HFFc6 (cell line): ENCODE measurements at places on chromosomes 3 and 15.

- DNase-seq = no peak
These were observed 45.1 kb downstream of the IL17RD start for GRCh38 chr3:57120040-57120439.

DNA sequence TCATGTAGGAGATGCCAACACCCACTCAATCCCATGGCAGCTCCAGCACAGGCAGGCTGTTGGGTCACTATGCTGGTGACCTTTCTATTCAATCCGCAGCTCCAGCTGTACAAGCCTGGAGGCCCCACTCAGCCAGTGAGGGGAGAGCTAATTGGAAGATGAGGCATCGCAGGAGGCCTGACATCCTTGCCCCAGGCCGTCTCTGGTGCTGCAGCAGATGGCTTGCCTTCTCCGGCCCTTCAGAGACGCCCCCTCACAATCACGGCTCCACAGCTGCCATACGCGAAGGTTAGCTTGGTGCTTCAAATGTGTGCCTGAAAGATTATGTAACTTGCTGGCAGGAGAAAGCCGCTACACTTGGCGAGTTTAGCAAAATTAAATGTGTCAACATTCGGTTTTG, 104.2 kb upstream of the CLSTN2 start:
- no peak for DNase-seq

- DNase-seq = peak; percentile 27
These were observed 4.8 kb downstream of the MESD start for GRCh38 chr15:80984856-80985255.

DNA sequence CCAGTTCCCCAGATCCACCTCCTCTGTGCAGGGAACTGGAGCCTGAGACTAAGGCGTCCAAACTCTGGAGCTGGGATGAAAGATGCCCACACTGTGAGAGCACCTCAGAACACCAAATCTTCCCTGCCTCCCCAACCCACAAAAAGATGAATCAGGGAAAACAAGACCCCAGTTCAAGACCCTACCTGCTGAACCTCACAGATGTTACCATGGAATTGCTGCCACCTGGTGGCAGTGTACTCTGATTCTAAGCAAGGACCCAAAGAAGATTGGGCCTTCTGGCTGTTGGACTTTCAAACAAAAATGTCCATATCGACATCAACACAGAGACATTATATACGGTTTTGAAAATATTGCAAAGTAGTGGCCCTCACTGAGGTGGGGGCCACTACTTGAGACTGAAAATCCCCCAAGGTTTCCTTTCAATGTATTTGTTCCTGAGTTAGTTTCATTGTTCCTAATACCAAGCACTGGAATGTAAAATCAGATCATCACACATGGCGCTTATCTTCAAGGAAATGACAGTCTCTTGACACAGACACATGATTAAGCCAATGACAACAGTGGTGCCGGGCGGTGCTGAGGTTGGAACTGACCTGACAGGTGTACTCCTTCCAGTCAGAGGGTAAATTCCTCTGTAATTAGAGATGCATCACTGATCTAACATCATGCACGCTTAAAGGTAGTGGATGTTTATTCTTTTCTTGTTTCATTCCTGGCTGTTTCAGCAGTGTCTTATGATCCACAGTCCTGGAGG, 67.6 kb downstream of the SLC6A11 start:
- no peak for DNase-seq

DNA sequence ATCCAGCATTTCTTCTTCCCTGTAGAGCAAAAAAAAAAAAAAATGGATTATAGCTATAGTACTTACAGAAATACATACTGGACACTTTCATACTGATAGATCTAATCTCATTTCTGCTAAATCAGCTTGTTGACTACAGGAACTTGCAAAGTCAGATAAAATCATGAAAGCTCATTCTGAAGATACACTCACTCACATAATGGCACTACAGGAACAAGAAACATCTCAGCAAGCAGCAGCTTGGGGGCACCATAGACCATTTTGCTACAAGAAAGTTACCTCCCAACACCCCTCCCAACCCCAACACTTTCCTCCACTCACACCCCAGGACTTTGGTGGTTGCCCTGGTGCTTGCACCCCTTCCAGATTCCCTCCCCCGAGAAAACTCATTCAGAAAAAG, 4.6 kb downstream of the MYH15 start:
- no peak for DNase-seq

GRCh38 chr3:53353202-53353601, 5.9 kb upstream of the DCP1A start:
- no peak for DNase-seq

DNA sequence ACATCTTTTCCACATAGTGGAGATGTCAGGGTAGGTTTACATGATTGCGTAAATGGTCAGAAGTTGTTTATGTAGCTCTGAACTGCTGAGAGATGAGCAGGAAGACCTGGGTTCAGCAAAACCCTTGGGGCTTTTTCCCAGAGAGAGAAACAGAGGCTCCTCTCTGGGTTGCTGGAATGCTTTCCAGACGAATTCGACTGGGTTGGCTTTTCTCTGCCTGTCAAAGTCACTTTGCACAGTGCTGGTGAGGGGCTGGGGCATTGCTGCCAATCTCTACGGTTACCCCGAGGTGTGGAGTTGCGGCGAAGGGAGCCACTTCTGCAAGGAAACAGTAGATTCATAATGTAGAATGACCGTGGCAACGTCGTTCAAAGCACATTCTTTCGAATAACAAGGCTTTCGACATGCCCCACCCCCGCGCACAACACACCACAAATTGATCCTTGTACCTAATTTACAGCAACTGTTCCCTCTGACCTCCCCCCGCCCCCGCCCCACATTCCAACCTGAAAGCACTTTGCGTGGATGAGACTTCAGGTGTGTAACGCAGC, 950 bp upstream of the CNTN4 start:
- DNase-seq = no peak
